Sciatic nerve (tissue), 2 donors: ENCODE measurements at places on chromosomes 2 and 18. TPM values are rescaled to one million over a fixed set of nuclear protein-coding genes. Genes with fewer than 3 reads are reported as not detected.

DNA sequence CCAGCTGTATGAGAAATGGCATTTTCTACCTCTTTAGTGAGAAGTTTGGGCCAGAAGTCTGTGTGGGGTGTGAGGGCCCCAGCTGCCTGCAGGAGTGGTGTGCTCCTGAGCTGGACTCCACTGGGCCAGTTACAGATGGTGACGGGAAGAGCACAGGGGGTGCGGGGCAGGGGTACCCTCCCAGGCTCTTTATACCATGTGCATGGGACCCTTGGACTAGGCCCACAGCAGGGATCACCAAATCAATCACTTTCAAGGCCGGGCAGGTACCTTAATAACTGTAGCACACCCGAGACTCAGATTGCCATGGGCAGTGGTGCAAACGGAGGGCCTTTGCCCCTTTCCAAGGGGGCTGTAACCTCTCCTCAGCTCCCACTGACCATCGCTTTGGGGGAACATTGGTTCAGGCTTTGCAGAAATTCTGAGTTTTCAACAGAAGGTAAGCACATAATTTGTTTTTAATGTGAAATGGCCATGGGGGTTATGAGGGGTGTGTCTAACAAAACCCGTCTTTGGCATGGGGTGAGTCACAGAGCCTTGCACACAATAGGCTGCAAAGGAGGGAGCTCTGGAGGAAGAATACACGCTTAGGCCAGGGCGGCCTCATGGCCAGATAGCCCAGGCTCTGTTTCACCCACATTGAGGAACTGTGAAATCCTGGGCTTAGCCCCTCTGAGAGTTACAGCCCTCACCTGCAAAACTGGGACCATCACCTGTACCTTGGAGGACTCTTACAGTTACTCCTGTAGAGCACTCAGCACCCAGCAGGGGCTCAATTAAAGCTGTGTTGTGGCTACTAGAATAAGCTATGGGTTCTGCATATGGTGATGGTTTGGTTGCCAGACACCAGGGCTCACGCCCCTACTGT, 141.0 kb upstream of the BCL2L11 start:
- no peak for DNase-seq

GRCh38 chr2:24191156-24191555, 16.3 kb downstream of the FAM228A start:
- DNase-seq = no peak

DNA sequence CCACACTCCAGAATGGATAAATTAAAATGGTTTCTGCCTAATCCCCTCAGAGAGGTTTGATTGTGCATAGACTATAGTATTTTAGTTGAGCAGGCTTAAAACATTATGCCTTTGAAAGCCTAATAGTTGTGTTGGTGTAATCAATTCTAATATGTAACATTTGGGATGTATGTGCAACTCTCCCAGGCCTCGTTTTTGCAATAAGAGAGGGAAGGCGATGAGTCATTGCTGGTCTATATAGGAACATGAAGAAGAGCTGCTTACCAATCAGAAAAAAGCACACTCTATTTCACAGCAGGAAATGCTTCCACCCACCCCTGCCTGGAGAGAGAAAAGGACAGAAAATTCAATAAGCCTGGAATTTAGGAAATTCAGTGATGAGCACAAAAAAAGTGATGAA, 1424.0 kb upstream of the PIK3C3 start:
- no peak for DNase-seq

DNA sequence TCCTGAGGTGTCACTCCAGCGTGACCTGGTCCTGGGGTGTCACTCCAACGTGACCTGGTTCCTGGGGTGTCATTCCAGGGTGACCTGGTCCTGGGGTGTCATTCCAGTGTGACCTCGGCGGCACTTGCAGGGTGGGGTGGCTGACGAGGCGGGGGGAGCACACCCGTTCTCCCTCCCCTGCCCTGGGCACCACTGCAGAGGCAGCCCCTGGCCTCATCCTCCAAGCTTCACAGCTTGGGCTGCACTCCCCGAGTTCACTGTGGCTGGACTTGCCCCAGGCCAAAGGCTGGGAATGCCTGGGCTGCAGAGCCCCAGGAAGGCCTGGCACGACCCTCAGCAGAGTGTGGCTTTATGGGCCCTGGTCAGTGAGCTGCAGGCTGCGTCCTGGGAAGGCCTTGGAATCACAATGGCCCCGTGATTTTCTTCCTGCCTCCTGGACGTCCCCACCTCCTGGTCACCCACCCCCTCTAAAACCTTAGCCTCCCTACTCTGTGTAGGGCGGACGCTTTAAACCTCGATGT, 88.3 kb downstream of the NFATC1 start:
- peak; percentile 45 for DNase-seq

- DNase-seq = no peak
These were observed 3.1 kb upstream of the DCTN1 start for GRCh38 chr2:74383254-74383653.

Gene TIA1
- total RNA-seq = 140 TPM

- DNase-seq = no peak
These were observed 599.0 kb upstream of the SYT4 start for GRCh38 chr18:43876286-43876685.

DNA sequence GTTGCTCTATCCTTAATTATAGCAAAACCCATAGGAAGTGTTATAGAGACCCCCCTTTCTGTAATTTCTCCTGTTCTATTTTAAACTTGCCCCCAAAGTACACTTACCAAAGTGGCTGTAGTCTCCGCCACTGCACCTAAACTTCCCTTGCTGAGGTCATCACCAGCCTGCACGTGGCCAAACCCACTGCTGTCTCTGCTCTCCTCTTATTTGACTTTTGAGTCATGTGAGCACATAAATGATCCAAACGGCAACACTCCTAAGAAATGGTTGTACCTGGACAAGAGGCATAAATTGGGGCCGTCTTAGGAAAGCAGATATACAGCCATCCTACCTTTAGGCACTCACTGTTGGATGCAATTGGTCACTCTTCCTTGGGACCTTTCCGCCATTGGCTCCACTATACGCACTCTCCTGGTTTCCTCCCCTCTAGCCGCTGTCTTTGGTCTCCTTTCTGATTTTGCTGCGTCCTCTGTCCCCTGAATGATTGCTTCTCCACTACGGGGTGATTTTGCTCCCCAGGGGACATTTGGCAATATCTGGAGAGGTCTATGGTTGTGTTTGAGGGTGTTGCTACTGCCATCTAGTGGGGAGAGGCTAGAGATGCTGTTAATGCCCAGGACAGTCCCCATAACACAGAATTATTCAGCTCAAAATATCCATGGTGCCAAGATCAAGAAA, 19.2 kb upstream of the IL36G start:
- no peak for DNase-seq

- DNase-seq = no peak
These were observed 240.4 kb downstream of the PRKCE start for GRCh38 chr2:45891719-45892424.

Gene EFEMP1
- 139 TPM for total RNA-seq

DNA sequence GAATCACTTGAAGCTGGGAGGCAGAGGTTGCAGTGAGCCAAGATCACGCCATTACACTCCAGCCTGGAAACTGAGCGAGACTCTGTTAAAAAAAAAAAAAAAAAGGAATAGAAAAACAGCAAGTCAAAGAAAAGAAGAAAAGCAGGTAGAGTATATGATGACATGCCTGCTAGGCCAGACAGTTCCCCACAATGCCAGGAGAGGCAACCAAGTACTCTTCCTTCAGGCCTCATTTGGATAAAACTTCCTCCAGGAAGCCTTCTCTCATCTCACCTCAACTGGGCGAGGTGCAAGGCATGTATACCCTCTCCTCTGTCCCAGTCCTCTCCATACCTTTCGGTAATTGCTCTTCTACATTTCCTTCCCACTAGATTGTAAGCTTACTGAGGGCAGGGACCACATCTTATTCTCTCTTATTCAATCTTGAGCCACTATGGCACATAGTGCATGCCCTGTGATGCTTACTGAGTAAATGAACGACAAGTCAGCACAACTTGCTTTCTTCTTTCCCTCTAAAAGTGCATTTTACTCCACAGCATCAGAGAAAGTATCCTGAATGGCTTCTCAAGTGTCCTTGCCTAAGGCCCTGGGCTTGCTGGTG, 10.1 kb upstream of the SPRED2 start:
- DNase-seq = no peak
